ENCODE measurements at places on chromosomes 2 and 18.

GRCh38 chr2:231545105-231545902 lies 15.1 kb upstream of the NMUR1 start:
- DNase-seq: peak; percentile 50

GRCh38 chr2:63023444-63023843 lies 27.2 kb upstream of the OTX1 start:
- DNase-seq: no peak

DNA sequence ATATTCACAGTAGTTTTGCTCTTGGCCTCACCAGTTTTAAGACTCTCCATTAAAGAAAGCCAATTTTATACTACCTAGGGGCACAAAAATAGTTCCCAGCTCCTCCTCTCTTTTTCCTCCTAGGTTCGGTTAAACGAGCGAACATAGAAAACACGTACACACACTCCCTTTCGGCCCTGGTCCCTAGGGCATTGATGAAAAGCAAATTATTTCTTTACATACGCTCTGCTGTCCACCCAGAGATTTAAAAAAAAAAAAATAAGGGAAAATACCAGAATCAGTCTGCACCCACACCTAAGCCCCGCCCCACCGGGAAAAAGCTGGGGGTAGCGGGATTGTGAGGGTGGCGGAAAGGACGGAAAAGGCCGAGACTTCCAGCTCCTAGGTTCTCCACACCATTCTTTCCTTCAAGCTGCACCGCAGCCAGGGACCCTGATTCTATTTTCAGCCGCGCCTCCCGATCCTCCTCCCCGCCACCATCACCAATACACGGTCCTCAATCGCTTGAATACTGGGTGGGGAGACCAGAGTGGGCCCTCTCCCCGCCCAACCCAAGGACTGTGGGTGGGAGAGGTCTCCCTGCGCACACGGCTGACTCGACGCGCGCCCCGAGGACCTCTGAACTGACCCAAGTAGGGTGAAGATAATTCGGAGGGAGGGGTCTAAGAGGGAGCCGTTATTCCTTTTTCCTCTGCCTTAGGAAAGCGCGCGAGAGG lies 769 bp downstream of the ATF2 start:
- no peak for DNase-seq

- DNase-seq: no peak
Observed at GRCh38 chr18:70333757-70334156, 44.9 kb downstream of the SOCS6 start.

GRCh38 chr2:61689568-61689967 lies 151.4 kb upstream of the XPO1 start:
- DNase-seq: no peak

DNA sequence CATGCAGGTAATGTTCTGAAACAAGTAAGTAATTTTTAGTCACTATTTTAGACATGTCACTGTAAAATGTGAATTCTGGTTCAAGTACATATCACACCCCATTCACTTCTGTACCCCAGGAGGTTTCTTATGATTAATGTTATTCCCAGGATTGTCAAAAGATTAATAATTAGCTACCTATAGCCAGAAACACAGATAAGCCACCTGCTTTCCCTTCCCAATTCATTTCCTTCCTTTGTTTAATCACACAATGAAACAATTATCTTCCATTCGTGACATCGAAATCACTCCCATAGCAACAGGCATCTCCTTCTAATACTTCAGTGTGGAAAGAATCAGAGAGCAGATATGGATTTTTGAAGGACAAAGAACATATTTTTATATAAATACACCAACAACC lies 1650.3 kb upstream of the CELF4 start:
- no peak for DNase-seq

- no peak for DNase-seq
Observed at GRCh38 chr2:224034017-224034416, 5.1 kb downstream of the SERPINE2 start.

DNA sequence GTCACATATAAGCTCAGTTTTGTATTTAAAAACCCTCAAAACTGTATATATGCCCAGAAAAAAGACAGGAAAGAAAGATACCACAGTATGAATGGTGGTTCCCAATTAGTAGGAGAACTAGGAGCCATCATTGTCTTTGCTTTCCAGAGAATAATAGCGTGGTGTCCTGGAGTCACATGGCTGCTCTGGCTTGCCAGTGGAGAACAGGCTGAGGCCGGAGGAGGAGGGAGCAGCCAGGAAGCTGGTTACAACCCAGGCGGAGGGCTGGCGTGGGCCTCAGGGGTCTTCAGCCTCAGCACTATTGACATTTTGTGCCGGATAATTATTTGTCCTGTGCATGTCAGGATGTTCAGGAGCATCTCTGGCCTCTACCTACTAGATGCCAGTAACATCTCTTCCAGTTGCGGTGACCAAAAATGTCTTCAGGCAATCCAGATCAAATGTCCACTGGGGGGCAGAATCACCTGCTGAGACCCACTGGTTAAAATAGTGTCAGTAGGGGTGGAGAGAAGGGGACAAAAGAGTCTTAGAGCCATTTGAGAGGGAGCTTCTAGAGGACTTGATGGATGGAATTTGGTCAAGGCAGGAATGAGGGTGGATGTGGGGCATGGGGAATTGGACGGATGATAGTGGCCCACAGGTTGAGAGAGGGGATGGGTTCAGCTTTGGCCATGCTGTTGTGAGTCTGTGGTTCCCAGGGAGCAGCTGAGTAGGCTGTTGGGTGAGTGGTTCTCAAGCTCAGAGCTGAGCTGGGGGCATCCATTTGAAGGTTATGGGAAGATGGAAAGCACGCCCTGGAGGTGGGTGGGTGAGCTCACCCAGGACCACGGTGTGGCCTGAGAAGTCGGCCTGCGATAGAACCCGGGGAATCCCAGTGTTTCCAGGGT lies 144.9 kb downstream of the AGAP1 start:
- no peak for DNase-seq

- no peak for DNase-seq
Observed at GRCh38 chr2:181038796-181039195, 58.4 kb downstream of the UBE2E3 start.

- DNase-seq: no peak
Observed at GRCh38 chr2:45627911-45628310, 16.8 kb upstream of the SRBD1 start.

GRCh38 chr2:235048549-235048948 lies 96.7 kb downstream of the SH3BP4 start:
- DNase-seq: no peak

DNA sequence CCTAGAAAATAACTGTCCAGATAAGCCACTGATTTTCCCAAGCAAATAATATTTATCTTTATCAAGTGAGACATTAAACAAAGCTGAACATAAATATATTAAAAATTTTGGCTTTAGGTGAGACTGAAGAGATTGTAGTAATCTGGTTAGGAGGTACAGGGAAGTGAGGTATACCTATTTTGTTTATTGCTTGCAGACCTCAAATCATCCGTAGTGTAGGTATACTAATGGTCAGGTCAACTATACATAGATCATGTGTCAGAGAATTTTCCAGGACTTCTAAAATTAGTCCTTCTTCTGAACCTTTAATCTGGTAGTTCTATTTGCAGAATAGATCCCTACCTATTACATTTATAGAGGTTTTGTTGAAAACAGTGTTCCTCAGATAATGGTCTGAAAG lies 41.5 kb downstream of the SP140 start:
- DNase-seq: no peak

- no peak for DNase-seq
Observed at GRCh38 chr2:227413371-227413770, 25.6 kb upstream of the SCYGR1 start.

- no peak for DNase-seq
Observed at GRCh38 chr18:60929966-60930365, 403.3 kb upstream of the CDH20 start.

DNA sequence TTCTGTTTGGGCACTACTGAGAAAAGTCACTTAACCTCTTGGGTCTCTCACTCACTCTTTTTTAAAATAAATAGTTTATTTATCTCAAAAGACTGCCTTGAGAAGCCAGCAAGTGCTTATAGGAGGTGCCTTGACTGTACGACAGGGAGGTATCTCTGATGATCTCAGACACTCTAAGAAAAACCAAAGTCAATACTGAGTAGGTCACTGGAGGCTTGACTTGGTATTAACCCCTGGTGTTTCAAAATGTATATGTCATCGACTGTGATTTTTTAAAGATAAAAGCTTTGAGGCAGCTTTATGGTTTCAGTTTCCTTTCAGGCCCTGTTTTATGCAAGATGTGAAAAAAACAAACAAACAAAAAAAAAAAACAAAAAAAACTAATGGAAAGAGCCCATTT lies 33.7 kb downstream of the MREG start:
- no peak for DNase-seq

- no peak for DNase-seq
Observed at GRCh38 chr2:222751238-222751637, 79.8 kb downstream of the MOGAT1 start.

GRCh38 chr2:23114299-23114698 lies 270.7 kb upstream of the KLHL29 start:
- DNase-seq: no peak

DNA sequence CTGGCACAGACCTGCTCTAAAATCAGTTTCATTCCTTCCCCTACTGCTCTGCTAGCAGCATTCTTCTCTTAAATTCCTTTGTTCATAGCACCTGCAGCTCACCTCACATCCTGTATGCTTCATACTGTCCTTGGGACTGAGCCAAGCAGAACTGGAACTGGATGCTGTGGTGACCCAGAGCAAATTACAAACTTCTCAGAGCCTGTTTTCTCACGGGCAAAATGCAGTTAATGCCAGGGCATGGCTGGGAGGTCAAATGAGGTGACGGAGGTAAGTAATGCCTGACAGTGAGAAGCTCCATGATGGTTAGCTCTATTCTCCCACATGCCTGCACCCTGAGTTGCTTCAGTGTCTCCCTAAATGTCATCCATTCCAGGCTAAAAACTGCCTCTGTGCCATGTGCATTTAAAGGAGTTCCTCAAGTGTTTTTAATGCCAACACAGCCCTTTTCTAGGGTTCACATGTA lies 29.7 kb downstream of the C2orf42 start:
- no peak for DNase-seq

DNA sequence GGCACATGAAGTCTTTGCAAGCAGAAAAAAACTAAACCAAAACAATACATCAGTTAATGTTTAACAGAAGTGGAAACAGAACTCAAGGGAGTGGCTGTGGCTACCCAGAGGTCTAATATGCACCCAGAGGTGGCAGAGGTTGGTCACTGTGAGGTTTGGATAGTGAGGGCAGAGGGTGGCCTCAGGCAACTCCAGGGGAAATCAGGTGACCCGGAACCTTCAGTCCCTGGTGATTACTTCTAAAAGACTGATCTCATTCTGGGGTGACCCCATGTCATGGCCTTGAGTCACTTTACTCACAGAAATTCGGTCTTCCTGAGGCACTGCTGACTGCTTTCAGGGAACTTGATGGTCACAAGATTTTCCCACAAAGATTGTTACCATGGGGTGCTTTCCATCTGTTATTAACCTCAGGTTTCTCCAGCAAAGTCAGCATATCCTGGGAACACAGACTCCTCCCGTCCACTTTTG lies 99.4 kb downstream of the TMEM17 start:
- DNase-seq: no peak

- DNase-seq: no peak
Observed at GRCh38 chr2:193793914-193794313, 1599.2 kb upstream of the TMEFF2 start.

GRCh38 chr2:163462993-163463392 lies 272.8 kb downstream of the FIGN start:
- no peak for DNase-seq

DNA sequence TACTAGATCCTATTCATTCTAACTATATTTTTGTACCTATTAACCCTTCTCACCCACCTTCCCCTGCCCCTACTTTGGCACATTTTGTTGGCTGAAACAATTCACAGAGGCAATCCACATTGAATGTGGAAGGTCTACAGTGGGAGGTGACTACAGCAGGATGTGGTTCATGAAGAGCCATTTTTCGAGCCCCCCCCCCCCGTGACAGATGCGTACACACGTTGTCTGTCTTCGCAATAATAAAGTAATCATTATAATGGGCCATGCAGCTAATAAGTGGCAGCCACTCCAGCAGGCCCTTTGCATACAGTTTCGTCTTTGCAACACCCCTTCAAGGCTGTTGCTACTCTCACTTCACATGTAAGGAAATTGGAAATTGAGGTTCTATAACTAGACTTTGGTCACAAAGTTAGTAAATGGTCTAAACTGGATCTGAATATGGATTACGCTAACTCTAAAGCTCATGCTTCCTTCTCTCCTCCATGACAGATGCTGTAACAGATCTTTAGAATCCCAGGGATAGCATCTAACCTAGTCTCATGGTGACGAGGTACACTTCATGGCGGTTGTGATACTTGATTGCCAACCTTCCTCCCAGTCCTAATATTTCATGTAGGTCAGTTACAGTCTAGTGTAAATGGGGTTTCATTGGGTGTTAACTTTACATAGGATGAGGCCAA lies 176.8 kb downstream of the MYCN start:
- DNase-seq: no peak

GRCh38 chr2:175918935-175919334 lies 83.1 kb downstream of the LNPK start:
- no peak for DNase-seq

GRCh38 chr2:48247206-48247605 lies 282.7 kb upstream of the STON1 start:
- DNase-seq: no peak

- no peak for DNase-seq
Observed at GRCh38 chr18:25327584-25327983, 24.4 kb downstream of the ZNF521 start.

DNA sequence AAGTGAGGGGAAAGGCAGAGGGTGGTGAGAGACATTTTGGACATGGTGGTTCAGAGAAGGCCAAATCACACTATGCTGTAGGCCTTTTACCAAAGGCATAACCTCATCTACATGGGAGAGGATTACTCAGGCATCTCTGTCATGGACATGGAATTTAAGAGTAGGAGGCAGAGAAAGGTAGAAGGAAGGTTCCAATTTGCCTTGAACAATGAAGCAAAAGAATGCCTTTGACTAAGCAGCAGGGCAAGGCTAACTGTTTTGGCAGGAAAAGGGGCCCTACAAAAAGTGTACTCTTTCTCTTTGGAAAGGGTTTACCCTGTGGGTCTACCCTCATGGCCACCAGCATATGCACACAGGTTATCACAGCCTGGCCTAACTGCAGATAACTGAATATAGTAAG lies 45.6 kb upstream of the RNU4ATAC start:
- no peak for DNase-seq

- no peak for DNase-seq
Observed at GRCh38 chr2:207163053-207163755, 2.5 kb downstream of the KLF7 start.

GRCh38 chr2:16124881-16125613 lies 184.7 kb downstream of the MYCN start:
- no peak for DNase-seq

- no peak for DNase-seq
Observed at GRCh38 chr2:214322662-214323061, 88.2 kb upstream of the VWC2L start.

GRCh38 chr18:12990641-12990966 lies 558 bp upstream of the CEP192 start:
- no peak for DNase-seq

DNA sequence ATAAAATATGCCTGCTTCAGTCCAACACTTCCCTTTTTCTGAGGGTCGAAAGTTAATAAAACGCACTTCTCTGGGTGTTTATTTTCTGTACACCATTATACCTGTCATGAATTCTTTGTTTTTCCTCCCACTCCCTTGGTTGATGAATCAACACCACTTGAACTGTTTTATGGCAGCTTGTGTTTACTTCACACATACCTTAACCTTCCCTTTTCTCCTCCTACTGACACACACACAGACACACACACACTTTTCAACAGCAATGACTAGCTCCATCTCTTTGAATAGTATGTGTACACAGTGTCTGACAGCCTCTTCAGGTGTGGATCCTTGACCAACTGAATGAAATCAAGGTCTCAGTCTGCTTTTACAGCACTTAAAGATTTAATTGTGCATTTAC lies 91.3 kb downstream of the SATB2 start:
- DNase-seq: no peak

Measured in stimulated activated CD4-positive, alpha-beta T cell treated with anti-CD3 and anti-CD28 coated beads, Interleukin-12 subunit alpha, Interleukin-12 subunit beta, amount 100 ng/mL, for 48 hours (primary cell).